ENCODE measurements at places on chromosomes 1 and 21.

DNA sequence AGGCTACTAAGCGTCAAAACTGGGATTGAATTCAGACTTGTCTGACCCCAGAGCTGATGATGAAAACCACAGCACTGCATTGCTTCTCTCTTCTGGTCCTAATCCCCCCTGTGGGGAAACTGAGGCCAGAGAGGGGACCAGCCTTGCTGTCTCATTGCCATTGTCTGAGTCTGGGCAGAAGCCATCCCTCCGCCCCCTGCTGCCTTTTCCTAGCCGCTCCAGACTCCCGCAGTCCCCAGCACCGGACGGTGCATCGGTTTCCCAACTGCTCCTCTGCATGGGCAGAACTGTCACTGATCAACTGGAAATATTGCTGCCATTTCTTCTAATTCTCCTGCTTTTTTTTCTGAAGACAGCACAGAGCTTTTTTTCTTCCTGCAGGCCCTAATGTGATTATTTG lies 157.4 kb downstream of the ACTL8 start:
- DNase-seq, result no peak

DNA sequence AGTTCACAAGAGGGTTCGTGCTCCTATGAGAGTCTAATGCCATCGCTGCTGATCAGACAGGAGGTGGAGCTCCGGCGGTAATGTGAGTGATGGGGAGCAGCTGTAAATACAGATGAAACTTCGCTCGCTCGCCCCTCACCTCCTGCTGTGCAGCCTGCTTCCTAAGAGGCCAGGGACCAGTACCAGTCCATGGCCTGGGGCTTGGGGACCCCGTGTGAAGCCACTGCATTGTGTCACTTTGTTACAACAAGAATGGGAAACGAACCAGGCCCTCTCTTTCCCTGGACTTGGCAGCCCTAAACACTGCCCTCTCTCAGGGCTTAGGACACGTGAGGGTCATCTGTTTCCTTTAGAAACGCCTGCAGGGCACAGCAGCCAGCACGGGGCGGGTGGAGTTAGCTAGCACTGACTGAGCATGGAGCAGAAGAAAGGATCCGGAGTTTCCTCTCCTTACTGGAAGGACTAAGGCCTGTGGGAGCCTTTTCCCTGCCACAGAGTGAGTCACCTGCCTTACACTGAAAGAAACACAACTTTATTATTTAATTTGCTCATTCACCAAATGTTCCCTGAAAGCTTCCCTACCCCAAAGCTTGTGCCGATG lies 185.2 kb upstream of the TMEM51 start:
- DNase-seq, result no peak

GRCh38 chr21:31201548-31201947 lies 142.5 kb downstream of the TIAM1 start:
- DNase-seq, result no peak

DNA sequence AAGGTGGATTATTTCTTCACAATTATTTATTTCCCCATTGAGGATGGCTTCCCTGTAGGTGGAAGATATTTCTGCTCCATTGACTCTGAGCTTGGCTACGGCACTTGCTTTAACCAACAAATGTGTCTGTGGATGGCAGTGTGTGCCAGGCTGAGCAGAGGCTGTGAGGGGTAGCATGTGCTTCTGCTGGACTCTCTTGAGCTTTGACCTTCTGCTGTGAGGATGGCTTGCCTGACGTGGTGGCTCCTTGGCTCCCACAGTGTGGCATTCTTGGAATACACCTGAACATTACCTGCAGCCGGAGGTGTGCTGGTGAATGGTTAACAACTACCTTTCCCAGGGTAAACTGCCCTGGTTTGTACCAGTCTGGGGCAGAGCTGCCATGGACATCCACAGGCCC lies 46.8 kb downstream of the WDR3 start:
- DNase-seq, result no peak

- no peak for DNase-seq
Measured at GRCh38 chr1:20183616-20184271, 2.2 kb upstream of the UBXN10 start.

GRCh38 chr1:213484333-213484732 lies 433.3 kb downstream of the RPS6KC1 start:
- DNase-seq, result no peak

- DNase-seq, result no peak
Measured at GRCh38 chr1:244918421-244919319, 54.3 kb upstream of the HNRNPU start.

- no peak for DNase-seq
Measured at GRCh38 chr1:66412704-66413103, 121.2 kb upstream of the SGIP1 start.

DNA sequence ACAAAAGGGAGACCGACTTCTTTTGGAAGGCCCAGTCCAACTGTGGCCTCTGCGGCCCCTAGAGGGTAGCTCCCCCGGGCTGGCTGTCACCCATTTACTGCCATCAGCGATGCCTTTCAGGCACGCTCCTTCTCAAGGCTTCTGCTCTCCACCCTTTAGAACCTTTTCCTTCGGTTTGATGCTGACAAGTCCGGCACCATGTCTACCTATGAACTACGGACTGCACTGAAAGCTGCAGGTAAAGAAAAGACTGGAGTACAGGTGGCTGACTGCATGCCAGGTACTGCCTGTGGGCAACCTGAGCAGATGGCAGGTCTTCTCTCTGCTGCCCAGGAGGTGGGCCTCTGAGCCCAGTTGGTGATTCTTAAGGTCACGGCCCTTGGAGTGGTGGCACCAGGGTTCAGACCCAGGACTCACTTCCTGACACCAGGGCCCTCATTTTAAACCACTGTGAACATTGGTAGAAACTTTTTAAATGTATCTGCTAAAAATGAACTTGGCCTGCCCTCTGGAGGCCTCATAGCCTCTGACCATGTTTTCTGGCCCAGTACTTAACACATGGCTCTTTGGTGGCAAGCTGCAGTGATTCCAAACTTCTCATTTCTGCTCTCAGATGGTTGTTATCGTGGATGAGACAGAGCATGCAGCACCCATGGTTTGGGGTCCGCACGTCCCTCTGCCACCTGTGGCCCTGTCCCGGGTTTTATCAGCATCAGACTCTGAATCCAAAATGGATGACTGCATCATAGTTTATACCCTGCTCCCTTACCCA lies 45.7 kb downstream of the CAPN9 start:
- no peak for DNase-seq

DNA sequence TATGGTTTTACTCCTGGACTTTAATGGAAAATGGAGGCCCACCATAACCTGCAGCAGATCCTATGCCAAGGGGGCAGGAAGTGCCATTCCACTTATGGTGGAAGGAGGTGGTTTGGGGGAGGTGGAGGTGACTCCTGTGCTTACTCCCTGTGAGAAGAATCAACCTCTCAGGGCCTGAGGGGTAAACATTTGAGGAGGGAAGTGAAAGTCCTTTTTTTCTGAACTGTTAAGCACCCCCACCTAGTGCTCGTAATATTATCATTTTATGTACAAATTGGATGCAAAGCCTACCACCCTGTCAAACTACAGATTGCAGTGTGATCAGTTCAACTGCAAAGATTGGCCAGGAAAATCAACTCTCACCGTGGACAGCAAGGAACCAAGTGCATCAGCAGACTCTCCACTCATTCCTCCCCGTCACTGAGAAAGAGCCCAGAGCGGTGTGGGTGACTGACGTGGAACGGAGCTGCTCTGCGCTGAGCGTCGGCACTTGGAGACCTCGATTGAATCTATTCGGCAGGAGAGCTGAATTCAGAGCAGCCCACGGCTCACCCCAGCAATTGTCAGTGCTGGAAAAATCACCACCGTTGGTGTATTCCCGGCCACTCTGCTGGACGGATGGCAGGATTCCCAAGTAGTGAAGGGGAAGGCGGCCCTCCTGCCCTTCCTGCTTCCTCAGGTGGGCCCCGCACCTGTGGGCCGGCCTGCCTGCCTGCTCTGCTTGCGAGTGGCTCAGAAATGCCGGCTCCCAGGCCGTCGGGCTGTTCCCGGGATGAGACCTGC lies 46.8 kb upstream of the COX20 start:
- DNase-seq, result no peak

DNA sequence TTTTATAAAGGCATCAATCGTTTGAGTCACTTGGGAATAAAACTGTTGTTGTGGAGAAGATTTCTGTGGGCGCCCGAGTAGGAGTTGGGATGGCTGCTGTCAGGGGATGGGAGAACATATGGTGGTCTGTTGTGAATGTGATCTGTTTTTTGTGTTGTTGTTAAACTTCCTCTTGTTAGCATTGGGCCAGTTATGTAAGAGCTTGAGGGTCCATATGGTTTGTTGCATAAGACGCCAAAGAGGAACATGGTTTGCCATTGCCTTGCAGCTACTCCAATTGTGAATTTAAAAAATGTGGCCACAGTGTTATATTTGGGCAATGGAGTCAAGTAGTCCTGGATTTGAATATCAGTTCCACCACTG lies 136.1 kb upstream of the JUN start:
- DNase-seq, result no peak

DNA sequence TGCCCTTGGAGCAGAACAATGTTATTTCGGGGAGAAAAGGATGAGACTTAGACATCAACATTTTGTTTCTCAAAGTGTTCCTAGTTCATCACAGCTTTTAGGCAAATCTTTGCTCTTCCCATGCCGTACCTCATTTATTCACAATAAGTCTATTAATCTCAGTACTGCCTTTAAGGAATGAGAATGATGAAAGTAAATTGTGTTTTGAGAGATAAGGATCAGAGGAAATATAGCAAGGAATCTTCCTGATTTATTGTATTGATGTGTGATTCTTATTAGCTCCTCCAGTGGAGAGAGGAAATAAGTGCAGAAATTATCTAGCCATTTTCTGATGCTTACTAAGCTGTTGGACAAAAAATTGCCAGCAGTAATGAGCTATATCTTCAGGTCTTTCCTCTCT lies 2.0 kb downstream of the POLR3C start:
- no peak for DNase-seq

DNA sequence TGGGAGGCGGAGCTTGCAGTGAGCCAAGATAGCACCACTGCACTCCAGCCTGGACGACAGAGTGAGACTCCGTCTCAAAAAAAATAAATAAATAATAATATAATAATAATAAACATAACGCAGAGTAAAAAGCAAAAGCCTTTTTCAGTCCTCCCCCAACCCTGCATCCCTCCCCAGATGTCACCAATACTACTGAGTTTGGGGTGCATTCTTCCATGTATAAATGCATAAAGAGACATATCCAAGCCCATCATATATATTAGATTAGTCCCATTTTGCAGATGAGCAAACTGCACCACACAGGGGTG lies 930 bp upstream of the ADAMTSL4 start:
- no peak for DNase-seq

- no peak for DNase-seq
Measured at GRCh38 chr1:28078262-28078661, 10.1 kb downstream of the EYA3 start.

- DNase-seq, result no peak
Measured at GRCh38 chr1:244388961-244389360, 62.7 kb downstream of the ADSS2 start.

DNA sequence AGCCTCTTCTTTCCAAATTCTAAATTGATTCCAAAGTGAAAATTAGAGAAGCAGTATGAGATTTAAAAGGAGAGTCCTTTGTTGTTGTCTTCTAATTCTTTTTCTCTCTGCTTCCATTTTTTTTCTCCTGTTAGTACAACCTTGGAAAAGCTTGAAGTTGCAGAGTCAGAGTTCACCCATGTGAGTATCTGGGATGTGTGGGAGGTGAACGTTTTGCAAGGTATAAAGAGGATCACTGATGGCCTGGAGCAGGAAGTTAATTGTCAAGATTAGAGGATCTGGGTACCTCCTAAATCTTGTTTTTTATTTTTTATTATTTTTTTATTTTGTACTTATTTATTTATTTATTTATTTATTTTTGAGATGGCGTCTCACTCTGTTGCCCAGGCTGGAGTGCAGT lies 7.7 kb upstream of the PSMD4 start:
- DNase-seq, result no peak

- DNase-seq, result no peak
Measured at GRCh38 chr1:119554183-119554582, 47.2 kb downstream of the HSD3B1 start.

- DNase-seq, result no peak
Measured at GRCh38 chr1:110860174-110860573, 12.8 kb upstream of the CD53 start.

GRCh38 chr1:168330285-168330684 lies 49.6 kb downstream of the TBX19 start:
- DNase-seq, result no peak
